ENCODE measurements at places on chromosomes 6 and 20.

DNA sequence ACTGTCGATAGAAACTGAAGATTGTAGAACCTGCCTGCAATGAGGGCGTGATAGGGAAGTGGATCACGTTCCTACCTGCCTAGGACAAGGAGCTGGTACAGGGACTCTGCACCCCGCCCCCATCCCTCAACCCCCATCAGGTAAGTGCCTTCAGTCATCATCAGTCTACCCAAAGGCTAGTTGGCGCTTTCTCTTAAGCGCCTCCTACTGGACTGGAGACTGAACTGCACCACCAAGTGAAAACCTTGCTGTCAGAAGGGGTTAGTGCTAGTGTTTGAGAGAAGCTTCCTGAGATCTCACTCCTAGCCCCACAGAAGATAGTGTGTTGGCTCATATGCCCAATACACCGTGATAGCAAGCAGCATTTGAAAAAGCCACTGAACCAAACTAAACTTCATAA is 706.5 kb upstream of the MAN1A1 start:
- DNase-seq = no peak

DNA sequence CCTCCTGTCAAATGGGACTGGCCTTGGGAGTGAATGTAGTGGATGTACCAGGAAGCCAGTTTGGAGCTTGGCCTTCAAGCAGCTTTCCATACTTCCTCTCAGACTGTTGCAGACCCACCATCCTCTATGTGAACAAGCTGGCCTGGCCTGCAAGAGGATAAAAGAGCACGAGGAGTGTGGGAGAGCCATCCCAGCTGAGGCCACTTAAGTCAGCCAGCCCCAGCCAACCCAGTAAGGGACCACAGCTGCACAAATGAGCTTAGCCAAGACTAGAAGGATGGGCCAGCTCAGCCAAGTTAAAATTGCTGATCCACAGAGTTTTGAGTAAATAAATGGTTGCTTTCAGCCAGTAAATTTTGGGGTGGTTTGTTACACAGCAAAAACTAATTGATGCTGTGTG is 156.9 kb upstream of the SOX4 start:
- no peak for DNase-seq

- DNase-seq = no peak
Observed at GRCh38 chr6:169700296-169700695, 1.5 kb downstream of the WDR27 start.

DNA sequence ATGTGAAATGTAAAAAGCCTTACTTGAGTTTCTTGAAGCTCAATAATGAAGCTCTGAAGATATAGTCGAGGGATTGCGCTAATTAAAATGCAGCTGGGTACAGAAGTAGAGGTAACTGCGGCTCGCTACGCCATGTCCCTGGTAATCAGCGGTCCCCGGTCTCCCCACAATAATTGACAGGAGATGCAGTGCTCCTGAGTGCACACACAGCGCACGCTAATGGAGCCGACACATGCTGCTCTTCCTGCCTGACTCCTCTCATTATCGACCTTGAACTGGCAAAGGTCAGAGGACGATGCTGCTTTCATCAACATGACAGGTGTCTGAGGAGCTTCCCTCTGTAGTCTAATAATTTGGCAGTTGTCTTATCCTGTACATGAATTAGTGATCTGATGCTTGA is 365.9 kb downstream of the RNF144B start:
- DNase-seq = no peak

GRCh38 chr20:35489717-35490116 is 34.3 kb downstream of the CEP250 start:
- DNase-seq = no peak

DNA sequence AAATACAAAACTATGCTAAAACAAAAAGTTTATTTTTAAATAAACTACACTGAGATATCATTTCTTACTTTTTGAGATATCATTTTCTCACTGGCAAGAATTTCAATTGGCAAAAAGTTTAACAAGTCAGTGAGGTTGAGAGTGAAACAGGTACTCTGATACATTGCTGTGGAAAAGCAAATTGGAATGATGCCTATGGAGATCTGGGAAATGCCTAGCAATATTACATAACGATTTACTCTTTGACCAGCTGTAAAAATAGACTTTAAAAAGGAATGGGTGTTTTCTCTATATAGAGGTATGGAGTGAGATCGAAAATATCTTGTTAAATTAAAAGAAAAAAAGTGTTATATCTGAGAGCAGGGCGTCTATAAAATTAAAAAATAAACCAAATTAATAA is 16.9 kb downstream of the CGAS start:
- no peak for DNase-seq

- peak; percentile 39 for DNase-seq
Observed at GRCh38 chr6:27505209-27506027, 32.5 kb upstream of the ZNF184 start.

DNA sequence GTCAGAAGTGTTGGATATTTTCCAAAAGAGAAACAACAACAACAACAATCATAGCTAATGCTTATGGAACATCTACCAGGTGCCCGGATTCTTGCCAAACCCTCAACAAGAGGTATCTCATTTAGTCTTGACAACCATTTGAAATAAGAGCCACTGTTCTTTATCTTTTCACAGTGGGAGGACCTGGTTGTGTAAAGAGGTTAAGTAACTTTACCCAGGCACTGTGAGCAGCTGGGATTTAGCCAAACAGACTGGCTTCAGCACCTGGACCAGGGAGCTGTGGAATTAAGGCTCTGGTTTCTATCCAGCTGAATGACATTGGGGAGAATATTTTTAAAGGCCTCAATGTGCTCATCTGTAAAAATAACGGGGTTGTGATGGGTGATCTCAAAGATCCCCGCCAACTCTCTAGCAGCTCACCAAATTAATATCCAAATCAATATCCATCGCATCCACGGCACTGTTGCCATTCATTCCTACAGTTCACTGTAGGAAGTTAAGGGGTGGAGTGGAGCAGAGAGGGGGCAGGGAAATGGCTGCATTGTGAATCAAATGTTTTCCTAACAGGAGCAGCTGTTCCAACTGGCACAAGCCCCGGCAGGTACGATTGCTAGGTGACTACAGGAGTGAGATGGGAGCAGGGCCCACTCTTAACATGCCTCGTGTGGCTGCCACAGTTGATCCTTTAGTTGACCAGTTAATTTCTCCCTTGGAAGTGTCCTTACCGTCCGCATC is 61.8 kb downstream of the GCNT2 start:
- no peak for DNase-seq
